C1 segment of cervical spinal cord (tissue), 14 donors: ENCODE measurements at places on chromosomes 16 and 17.

- DNase-seq, result no peak
Observed at GRCh38 chr17:50188921-50189549, 12.4 kb downstream of the COL1A1 start.

- no peak for DNase-seq
Observed at GRCh38 chr16:31250782-31251384, 8.9 kb upstream of the ITGAM start.

GRCh38 chr17:31854672-31855071 lies 4.4 kb downstream of the COPRS start:
- DNase-seq, result no peak

DNA sequence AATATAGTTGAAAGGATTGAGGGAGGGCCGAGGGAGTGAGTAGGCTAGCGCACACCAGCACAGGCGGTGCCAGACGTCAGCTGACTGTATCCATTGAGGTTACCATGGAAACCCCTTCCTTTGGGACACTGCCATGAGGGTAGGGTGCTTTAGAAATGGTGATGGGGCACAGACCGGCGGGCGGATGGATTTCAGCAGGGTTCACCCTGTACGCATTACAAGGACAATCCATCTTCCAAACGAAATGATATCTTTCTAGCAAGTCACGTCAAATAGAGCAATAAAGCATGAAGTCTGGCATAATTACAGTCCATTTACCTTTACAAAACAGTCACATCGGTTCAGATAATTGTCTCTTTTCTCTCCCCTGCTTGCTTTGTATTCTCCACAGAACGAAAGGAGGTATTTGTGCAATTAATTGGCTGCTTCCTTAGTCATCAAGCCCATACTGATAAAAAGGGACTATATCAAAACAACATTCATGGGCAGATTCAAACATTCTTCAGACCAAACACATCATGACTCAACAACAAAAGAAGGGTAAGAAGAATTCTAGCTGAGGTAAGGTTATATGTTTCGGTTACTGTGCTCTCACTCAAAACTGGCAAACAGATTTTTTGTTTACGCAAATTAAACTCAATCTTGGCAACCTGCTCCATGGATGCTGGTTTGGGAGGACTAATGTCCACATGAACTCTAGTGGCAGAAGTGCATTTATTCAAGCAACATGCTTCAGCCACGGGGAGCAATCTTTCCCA lies 140.6 kb downstream of the CDK5R1 start:
- peak; percentile 72 for DNase-seq

GRCh38 chr17:57021226-57021940 lies 43.5 kb downstream of the SCPEP1 start:
- no peak for DNase-seq

GRCh38 chr16:25888868-25889267 lies 197.1 kb downstream of the HS3ST4 start:
- DNase-seq, result no peak

DNA sequence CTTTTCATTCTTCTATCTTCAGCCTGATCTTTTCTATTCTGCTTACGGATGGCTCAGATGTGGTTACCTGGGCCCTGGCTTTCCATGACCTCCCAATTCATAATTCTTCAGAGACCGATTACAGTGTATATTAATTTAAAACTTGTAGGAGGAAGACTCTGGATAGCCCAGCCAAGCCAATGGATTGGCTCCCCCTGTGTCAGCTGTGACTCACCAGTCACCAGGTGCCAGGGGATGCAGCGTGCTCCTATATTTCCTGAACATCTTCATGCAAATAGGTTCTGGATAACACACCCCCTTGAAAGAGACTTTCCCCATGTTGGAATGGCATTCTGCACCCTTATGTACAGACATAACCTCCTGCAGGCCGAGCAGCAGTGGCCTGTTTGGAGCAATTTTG lies 208.3 kb upstream of the WSCD1 start:
- DNase-seq, result no peak

DNA sequence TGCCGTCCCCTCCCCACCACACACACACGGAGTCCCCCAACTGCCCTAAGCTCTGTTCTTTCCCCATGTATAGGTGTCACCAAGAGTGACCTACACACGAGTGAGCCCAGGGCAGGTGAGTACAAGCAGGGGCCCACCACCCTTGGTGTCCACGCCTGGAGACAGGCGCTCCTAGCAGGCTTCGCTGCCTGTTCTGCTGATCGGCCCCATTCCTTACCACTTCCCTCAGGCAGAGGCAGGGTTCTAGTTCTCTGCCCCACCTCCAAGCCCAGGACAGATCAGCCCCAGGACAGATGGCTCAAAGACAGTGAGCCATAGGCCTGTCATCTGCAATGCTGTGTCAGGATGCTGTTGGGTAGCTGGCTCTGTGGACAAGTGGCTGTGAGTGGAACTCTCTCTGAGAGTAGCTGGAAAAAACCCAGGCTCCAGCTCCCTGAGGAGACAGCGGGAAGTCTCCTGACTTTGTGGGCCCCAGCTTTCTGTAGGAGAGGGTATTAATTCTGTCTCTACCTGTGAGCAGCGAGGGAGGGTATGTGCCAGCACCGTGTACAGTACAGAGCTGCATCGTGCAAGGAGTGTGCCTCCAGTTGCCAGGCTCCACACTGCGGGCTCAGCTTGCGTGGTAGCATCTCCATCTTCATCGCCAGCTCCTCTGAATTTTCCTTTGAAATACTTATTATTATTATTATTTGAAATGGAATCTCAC lies 897 bp downstream of the TP53I13 start:
- DNase-seq, result no peak

GRCh38 chr17:77482375-77483127 lies 341.8 kb downstream of the SEC14L1 start:
- DNase-seq, result no peak

DNA sequence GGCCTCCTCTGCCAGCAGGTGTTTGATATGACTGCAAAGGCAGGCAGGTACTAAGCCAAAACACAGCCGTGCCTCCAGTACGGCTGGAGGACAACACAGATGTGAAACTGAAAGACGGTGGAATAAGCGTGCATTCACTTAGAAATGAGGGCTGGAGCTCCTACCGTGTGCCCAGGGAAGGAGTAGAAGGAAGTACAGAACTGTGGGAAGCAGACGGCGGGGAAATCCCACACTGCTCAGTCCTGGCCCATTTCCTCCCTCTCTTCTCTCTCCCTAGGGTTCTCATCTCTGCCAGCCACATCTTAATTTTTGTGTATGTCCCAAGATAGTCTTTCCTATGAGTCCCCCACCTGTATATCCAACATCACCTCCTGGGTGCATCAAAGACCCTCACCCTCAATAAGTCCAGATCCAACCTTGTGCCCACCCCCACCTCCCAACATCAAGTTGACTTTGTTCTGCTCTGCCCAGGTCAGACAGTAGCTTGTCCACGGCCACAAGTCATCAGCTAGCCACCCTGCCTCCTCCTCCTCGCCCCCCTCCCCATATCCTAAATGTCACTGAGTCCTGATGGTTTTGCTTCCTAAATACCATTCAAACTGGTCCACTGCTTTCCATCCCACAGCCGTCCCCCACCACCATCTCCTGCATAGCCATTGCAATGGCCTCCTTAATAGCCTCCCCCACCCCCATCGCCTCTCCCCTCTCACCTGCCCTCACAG lies 77.1 kb upstream of the RPL38 start:
- DNase-seq, result no peak

DNA sequence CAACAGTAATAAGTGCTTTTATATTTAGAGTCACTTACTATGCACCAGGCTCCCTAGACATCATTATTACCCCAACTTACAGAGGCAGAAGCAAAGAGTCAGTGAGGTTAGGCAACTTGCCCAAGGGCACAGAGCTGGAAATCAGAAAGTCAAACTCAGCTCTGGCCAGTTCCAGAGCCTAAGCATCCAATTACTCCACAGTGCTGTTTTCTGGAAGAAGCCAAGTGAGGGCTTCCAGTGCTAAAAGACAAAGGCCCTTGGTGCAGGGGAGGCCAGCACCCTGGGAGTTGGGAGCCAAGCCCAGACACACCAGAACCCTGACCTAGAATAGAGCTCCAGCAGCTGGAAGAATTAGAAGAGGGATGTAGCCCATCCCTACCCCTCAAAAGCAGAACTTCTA lies 40.2 kb downstream of the C17orf67 start:
- peak; percentile 22 for DNase-seq

DNA sequence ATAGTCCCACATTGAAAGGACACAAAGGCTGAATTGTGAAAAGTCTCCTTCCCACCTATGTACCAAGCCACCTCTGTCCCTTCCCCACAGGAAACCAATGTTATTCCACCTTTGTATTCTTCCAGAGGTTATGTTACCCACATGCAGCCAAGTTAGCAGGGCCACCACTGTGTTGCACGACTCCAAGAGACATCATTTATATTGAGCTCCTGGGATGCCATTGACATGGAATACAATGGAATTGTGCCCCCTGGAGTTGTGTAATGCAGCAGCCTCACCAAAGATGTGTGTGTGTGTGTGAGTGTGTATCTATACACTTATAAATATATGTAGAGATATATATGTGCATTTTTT lies 21.6 kb upstream of the MSI2 start:
- no peak for DNase-seq

DNA sequence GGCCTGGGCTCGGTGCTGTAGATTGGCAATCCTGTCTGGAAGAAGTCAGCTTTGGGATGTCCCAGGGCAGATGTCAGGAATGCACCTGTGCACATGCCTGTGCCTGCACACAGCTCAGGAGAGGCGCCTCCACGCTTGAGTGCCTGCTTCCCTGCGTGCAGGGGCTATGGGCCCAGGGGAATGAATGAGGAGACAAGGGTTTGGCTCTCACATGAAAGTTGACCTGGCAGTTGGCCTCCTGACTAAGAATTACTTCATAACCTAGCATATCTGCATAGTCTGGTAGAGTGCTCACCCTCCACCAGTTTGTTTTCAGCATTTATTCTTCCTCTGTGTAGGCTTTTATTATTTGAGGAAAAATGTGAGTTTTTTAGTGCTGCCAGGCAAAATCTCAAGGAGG lies 50.0 kb downstream of the PLD6 start:
- no peak for DNase-seq

- DNase-seq, result no peak
Observed at GRCh38 chr17:41456204-41456603, 11.0 kb downstream of the KRT32 start.

DNA sequence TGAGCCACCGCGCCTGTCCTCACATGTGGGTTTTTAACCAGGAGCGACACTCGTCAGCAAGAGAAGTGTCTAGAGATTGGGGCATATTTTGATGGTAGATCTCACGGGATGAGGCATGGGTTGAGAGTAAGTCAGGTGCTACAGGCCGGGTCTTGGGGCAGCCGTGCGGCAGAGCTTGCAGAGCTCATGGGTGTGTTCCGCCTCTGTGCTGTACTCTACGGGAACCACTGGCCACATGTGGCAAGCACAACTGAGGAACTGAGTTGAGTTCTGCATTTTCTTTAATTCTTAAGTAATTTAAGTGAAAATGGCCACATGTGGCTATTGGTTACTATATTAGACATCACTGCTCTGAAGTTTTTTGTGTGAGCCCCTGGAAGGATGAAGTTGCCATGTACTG lies 9.6 kb downstream of the CLUAP1 start:
- no peak for DNase-seq

DNA sequence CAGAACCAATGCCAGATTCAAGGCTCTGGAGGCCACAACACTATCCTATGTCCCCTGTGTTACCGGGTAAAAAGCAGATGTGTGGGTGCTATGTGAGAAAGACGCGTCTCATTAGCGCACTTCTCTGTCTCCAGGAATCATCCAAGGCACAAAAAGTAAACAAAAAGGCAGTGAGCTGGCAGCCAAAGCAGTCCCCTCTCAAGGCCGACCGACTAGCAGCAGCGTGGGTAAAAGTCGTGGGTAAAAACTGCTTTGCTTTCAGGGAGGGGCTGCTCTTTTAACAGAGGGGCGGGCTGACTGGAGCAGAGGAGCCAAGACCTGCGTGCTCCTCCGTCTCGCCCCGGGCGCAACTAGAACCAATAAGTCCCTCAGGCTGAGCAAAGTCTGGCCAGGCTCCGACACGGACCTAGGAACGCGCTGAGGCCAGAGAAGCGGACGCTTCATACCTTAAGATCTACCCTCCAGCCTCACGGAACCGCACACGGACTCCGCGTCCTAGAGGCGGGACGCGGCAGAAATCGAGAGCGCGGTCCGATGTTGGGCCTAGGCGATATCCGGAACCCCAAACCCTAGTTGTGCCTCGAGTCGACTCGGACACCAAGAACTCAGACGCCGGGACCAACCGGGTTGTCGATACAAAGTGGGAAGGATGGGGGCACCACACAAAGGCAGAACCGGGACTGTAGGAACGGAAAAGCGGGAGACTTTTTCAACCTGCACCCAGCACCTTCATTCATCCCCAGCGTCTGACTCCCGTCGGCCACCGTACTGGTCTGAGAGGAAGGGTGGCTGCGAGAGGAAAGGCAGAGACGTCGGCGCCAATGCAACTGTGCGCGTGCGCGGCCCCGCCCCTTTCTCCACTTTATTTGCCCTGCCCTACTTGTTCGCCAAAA lies at the start of gene INTS2:
Gene INTS2 (minus strand): TSS at position 775 of the 893 bp plus-strand sequence. CDS start 1,338 bp downstream, outside the sequence.
- DNase-seq, result peak; percentile 96

GRCh38 chr16:29007730-29008593 lies 23.1 kb downstream of the LAT start:
- DNase-seq, result no peak

DNA sequence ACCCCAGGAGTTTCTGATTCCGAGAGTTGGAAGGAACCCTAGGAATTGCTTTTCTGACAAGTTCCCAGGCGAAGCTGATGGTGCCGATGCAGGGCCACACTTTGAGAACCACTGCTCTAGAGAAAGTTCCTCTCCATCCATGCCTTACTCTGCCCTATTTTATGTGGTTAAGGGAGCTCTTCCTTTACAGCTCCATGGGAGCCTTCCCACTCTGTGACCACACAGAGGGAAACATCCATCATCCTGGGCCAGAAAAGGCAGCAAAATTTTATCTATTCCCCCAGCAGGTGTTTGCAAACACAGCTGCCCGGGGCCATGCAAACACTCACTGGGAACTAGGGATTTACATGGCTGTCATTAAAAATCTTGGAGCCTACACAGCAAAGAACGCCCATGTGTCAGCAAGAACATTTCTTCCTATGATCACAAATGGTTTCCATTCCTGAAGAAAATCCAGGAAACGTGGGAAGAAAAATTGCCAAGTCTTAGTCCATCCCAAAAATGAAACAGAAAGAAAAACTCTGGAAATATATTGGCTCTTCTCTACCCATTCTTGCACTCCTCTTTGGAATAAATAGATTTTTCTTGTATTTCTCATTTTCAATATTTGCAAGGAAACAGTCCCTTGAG lies 252.7 kb downstream of the PMP22 start:
- no peak for DNase-seq

- DNase-seq, result no peak
Observed at GRCh38 chr16:68715471-68715870, 21.6 kb upstream of the CDH1 start.

- no peak for DNase-seq
Observed at GRCh38 chr17:31645351-31645750, 213.7 kb downstream of the COPRS start.

GRCh38 chr17:9174779-9175574 lies 153.7 kb downstream of the NTN1 start:
- no peak for DNase-seq

- no peak for DNase-seq
Observed at GRCh38 chr17:30568117-30568430, 90.9 kb downstream of the GOSR1 start.

- no peak for DNase-seq
Observed at GRCh38 chr16:76976101-76976500, 214.9 kb upstream of the MON1B start.
